Naive thymus-derived CD8-positive, alpha-beta T cell (primary cell): ENCODE measurements at places on chromosomes 7 and 10. TPM values are rescaled to one million over a fixed set of nuclear protein-coding genes. Genes with fewer than 3 reads are reported as not detected.

The EGR2 gene
- 0.07 TPM for polyA plus RNA-seq

The NME8 gene
- not detected for polyA plus RNA-seq

The VWA2 gene
- not detected for polyA plus RNA-seq

The ZMIZ1 gene
- polyA plus RNA-seq: 1.4 TPM

The CH25H gene
- not detected for polyA plus RNA-seq

The CHST3 gene
- polyA plus RNA-seq: not detected

The SNX10 gene
- polyA plus RNA-seq: 10.9 TPM

The ZNF804B gene
- polyA plus RNA-seq: not detected

The SPACDR gene
- 0.56 TPM for polyA plus RNA-seq

The NCF1 gene
- polyA plus RNA-seq: 9.0 TPM

The NUDT1 gene
- 53.7 TPM for polyA plus RNA-seq

The ZCCHC24 gene
- 0.12 TPM for polyA plus RNA-seq

The CCDC172 gene
- polyA plus RNA-seq: not detected

The CALD1 gene
- not detected for polyA plus RNA-seq

The GNGT1 gene
- not detected for polyA plus RNA-seq

The GSDME gene
- 0.23 TPM for polyA plus RNA-seq

The TRIM73 gene
- 1.7 TPM for polyA plus RNA-seq

The SLC39A12 gene
- polyA plus RNA-seq: not detected

The CYREN gene
- 59.5 TPM for polyA plus RNA-seq

The C10orf143 gene
- polyA plus RNA-seq: 28.6 TPM

The TMEM176B gene
- not detected for polyA plus RNA-seq

The AKR1C2 gene
- not detected for polyA plus RNA-seq

The SH2D4B gene
- polyA plus RNA-seq: not detected

The GPR26 gene
- not detected for polyA plus RNA-seq

The LIPF gene
- polyA plus RNA-seq: not detected

The RELN gene
- polyA plus RNA-seq: not detected

The BAIAP2L1 gene
- polyA plus RNA-seq: 0.06 TPM

The CNPY1 gene
- polyA plus RNA-seq: not detected

The ASAH2 gene
- polyA plus RNA-seq: 1.8 TPM

The SPDYE2 gene
- polyA plus RNA-seq: 0.37 TPM

The ADAM22 gene
- polyA plus RNA-seq: 1.6 TPM

The AKR1C4 gene
- polyA plus RNA-seq: not detected

The SMKR1 gene
- 9.7 TPM for polyA plus RNA-seq

The CHRM2 gene
- polyA plus RNA-seq: not detected

The HMX2 gene
- not detected for polyA plus RNA-seq

The COL13A1 gene
- not detected for polyA plus RNA-seq

The FXYD4 gene
- not detected for polyA plus RNA-seq

The C10orf67 gene
- polyA plus RNA-seq: not detected
